ENCODE measurements at places on chromosomes 2 and 18. TPM values are rescaled to one million over a fixed set of nuclear protein-coding genes. Genes with fewer than 3 reads are reported as not detected.

The ASXL3 gene
- total RNA-seq, result 0.69 TPM

The CPS1 gene
- 34.6 TPM for total RNA-seq

The G6PC2 gene
- not detected for total RNA-seq

The GPR45 gene
- total RNA-seq, result not detected

The TDRD15 gene
- total RNA-seq, result not detected

The EMILIN1 gene
- 257 TPM for total RNA-seq

The HOXD13 gene
- total RNA-seq, result not detected

All from bronchial smooth muscle cell (primary cell).